ENCODE measurements at places on chromosomes 7 and 10. TPM values are rescaled to one million over a fixed set of nuclear protein-coding genes. Genes with fewer than 3 reads are reported as not detected.

DNA sequence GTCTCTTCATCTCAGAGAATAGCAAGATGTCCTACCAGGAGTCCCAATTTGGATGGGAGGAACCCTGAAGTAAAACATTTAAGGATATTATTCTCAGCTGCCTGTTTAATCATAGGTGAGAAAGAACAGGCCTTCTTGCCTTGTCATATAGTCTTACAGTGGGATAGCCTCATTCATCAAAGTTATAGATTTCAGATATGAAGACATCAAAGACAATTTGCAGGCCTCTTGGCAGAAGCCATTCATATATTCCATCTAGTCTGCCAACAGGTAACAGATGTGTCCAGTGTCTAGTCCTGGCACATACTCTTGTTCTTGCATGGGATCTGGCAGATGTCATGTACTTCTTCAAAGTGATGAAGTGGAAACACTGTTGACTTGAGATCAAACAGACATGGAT, 601.3 kb upstream of the GHITM start:
- no peaks in the 10 kb centered on the region for H3K36me3 ChIP-seq
- no peak overlapping the region for H3K27ac ChIP-seq
- no peak overlapping the region for H3K4me3 ChIP-seq
- H3K27me3 ChIP-seq, result no peaks in the 10 kb centered on the region
- no peaks in the 10 kb centered on the region for H3K4me1 ChIP-seq

CRYGN gene
- total RNA-seq, result not detected

DNA sequence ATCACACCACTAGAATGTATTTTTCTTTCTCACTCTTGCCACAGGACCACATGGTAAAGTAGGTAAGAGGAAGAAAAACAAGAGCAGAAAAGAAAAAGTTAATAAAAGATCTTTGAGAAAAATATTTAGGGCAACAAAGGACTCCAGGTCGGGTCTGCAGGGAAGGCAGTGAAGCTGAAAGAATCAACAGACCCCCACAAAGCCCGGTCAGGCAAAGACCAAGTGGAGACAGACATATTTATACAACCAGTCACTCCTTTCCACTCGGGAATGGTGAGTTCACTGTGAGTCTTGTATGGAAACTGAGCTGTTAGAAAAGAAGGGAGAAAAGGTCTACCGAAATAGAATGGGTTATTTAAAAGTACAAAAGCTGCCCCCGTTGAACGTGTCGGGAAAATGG, 28.0 kb downstream of the RSU1 start:
- H3K36me3 ChIP-seq, result peaks cover 1% of the 10 kb centered on the region
- no peak overlapping the region for H3K27ac ChIP-seq
- no peaks in the 10 kb centered on the region for H3K27me3 ChIP-seq
- H3K4me3 ChIP-seq, result no peak overlapping the region
- no peak for DNase-seq

DNA sequence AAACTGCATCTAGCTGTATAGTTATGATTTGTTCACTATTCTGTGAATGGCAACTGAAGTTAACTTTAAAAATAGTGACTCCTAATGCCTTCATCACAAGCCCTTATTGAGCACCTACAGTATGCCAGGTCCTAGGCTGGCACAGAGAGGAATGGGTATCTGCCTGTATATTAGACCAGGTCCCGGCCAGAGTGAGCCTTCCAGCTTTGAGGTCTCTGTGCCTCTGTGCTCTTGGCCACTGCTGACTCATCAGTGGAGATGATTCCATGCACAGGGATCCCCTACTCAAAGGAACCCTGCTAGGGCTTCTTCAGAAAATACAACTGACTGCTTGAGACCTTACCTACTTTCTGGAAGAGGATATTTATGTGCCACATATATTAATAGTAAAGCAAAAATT, 118.4 kb downstream of the GFRA1 start:
- no peaks in the 10 kb centered on the region for H3K4me1 ChIP-seq
- no peaks in the 10 kb centered on the region for H3K27me3 ChIP-seq
- H3K36me3 ChIP-seq, result no peaks in the 10 kb centered on the region
- no peak overlapping the region for H3K27ac ChIP-seq
- no peak overlapping the region for H3K4me3 ChIP-seq
- no peak for DNase-seq

FBXO24 gene
- total RNA-seq, result 0.54 TPM

GRCh38 chr10:114821293-114821914, at the start of gene FHIP2A:
FHIP2A (plus strand) TSS chr10:114821780; CDS start chr10:114822079, 299 bp downstream.
- peak; percentile 66 for DNase-seq
- peak within 1 kb of the TSS; percentile 97 for H3K4me3 ChIP-seq
- peaks cover 5% of the 10 kb centered on the region for H3K4me1 ChIP-seq
- no peaks in the 10 kb centered on the region for H3K27me3 ChIP-seq
- no peaks in the 10 kb centered on the region for H3K36me3 ChIP-seq
- H3K27ac ChIP-seq, result peak within 1 kb of the TSS; percentile 99

- H3K36me3 ChIP-seq, result no peaks in the 10 kb centered on the region
- no peaks in the 10 kb centered on the region for H3K27me3 ChIP-seq
- H3K27ac ChIP-seq, result no peak overlapping the region
- H3K4me1 ChIP-seq, result peaks cover 2% of the 10 kb centered on the region
- H3K4me3 ChIP-seq, result no peak overlapping the region
- no peak for DNase-seq
Observed at GRCh38 chr7:111405621-111406020, 156.7 kb downstream of the IMMP2L start.

- H3K27ac ChIP-seq, result no peak overlapping the region
- H3K36me3 ChIP-seq, result peaks cover 6% of the 10 kb centered on the region
- DNase-seq, result no peak
- no peak overlapping the region for H3K4me3 ChIP-seq
- no peaks in the 10 kb centered on the region for H3K27me3 ChIP-seq
Observed at GRCh38 chr7:155300641-155301452, 3.2 kb downstream of the INSIG1 start.

AZGP1 gene
- total RNA-seq, result not detected

- H3K27ac ChIP-seq, result no peak overlapping the region
- no peaks in the 10 kb centered on the region for H3K36me3 ChIP-seq
- H3K27me3 ChIP-seq, result no peaks in the 10 kb centered on the region
- DNase-seq, result no peak
- no peak overlapping the region for H3K4me3 ChIP-seq
Observed at GRCh38 chr7:4265066-4265465, 417.0 kb upstream of the FOXK1 start.

GARIN1A gene
- total RNA-seq, result 0.18 TPM

DNA sequence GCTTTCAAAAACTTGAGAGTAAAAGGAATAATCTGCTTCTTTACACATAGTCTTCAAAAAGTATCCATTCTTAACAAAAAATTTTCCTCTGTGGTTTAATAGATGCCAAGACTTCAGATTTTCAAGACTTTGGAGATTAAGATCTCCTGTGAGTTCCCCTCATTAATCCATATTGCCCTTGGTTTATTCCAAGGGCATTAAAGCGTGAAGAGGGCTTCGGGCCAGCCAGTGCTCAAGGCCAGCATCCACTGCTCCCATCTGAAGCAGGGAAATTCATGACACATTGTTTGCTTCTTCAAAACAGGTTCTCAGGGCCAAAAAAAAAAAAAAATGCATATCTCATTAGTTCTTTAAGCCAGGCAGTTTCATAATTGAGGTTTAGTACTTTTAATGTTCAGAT, 137.3 kb upstream of the RHOBTB1 start:
- no peak overlapping the region for H3K27ac ChIP-seq
- H3K36me3 ChIP-seq, result no peaks in the 10 kb centered on the region
- no peak for DNase-seq

- no peak for DNase-seq
- H3K4me3 ChIP-seq, result no peak overlapping the region
- no peaks in the 10 kb centered on the region for H3K36me3 ChIP-seq
- no peaks in the 10 kb centered on the region for H3K27me3 ChIP-seq
- H3K27ac ChIP-seq, result no peak overlapping the region
- H3K4me1 ChIP-seq, result no peaks in the 10 kb centered on the region
Observed at GRCh38 chr7:145360511-145361100, 524.8 kb upstream of the TPK1 start.

DNA sequence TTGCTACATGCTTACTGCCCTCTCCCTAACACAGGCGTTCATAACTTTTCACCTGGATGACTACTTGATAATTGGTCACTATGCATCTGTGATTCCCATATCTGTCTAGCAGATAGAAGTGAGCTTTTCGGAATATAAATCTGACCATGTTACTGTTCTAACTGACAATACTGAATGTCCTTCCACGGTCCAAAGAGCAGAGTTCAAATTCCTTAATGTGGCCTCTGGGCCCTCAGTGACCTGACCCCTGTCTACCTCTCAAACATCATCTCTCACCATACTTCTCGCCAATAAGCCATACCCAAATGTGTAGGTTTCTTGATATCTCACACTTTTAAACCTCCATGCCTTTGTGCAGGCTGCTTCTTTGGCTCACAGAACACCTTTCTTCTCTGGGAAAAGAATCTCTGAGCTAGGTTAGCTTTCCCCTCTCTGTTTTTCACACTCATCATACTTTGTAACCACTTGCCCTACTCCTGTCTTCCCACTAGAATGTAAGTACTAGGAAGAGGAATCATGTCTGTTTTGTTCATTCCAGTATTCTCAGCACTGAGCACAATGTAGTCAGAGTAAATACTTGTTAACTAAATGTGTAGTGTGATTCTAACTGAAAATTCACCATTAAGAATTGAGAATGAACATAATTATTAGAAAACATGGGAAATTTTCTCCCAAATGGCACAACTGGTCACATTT, 39.2 kb upstream of the LRRC17 start:
- no peak for DNase-seq
- peak overlapping the region; percentile 92 for H3K27ac ChIP-seq
- H3K36me3 ChIP-seq, result no peaks in the 10 kb centered on the region
- H3K4me3 ChIP-seq, result no peak overlapping the region

DNA sequence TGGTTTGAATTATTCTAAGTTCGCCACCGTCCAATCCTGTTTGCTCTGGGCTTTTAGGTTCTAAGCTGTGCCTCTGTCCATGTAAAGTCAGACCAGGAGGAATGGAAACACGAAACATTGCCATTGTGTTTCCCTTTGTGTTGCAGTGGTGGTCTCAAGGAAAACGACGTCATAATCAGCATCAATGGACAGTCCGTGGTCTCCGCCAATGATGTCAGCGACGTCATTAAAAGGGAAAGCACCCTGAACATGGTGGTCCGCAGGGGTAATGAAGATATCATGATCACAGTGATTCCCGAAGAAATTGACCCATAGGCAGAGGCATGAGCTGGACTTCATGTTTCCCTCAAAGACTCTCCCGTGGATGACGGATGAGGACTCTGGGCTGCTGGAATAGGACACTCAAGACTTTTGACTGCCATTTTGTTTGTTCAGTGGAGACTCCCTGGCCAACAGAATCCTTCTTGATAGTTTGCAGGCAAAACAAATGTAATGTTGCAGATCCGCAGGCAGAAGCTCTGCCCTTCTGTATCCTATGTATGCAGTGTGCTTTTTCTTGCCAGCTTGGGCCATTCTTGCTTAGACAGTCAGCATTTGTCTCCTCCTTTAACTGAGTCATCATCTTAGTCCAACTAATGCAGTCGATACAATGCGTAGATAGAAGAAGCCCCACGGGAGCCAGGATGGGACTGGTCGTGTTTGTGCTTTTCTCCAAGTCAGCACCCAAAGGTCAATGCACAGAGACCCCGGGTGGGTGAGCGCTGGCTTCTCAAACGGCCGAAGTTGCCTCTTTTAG, 46.3 kb upstream of the DMBT1 start:
- peak; percentile 55 for DNase-seq
- H3K4me1 ChIP-seq, result no peaks in the 10 kb centered on the region
- H3K36me3 ChIP-seq, result peaks cover 27% of the 10 kb centered on the region
- H3K27ac ChIP-seq, result no peak overlapping the region

DNA sequence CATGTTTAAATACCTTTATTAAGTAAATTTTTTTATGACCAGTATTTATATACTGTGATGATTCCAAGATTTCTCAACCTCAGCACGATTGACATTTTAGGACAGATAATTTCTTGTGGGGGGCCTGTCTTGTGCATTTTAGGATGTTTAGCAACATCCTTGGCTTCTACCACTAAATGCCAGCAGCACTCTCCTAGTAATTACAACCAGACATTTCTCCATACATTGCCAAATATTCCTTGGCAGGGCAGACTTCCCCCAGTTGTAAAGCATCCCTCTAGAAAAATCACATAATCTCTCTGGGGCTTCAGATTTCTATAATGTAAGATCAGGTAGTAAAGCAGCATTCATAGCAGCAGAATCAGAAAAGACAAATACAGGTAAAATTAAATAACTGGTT, 7.8 kb upstream of the LIPM start:
- H3K36me3 ChIP-seq, result no peaks in the 10 kb centered on the region
- DNase-seq, result no peak
- no peak overlapping the region for H3K27ac ChIP-seq
- peaks cover 6% of the 10 kb centered on the region for H3K27me3 ChIP-seq

DNA sequence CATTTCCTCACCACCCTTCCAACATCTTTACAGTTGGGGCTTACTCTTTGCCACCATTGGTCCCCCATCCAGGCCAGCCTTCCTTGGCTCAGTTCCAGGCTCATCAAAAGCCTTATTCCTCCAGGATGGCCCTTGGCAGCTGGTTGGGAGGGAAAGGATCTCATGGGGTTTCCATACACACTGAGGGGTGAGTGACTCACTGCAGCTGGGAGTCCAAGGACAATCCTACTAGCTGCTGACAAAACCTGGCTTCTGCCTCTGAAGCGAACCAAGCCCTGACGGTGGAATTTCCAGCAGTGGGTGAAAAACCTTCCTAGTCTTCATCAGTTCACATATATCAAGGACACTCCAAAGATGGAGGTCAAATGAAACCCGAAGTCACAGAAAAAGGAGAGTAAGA, 22.9 kb downstream of the CRHR2 start:
- H3K4me3 ChIP-seq, result no peak overlapping the region
- H3K4me1 ChIP-seq, result no peaks in the 10 kb centered on the region
- peaks cover 22% of the 10 kb centered on the region for H3K27me3 ChIP-seq
- peak; percentile 8 for DNase-seq
- H3K36me3 ChIP-seq, result no peaks in the 10 kb centered on the region

GRCh38 chr7:140060243-140060630, 2.5 kb downstream of the PARP12 start:
- H3K27me3 ChIP-seq, result no peaks in the 10 kb centered on the region
- H3K36me3 ChIP-seq, result no peaks in the 10 kb centered on the region
- H3K4me1 ChIP-seq, result peaks cover 21% of the 10 kb centered on the region
- H3K27ac ChIP-seq, result no peak overlapping the region
- no peak for DNase-seq

MBL2 gene
- not detected for total RNA-seq

GRCh38 chr7:52009181-52009580, 692.6 kb upstream of the COBL start:
- no peak for DNase-seq
- H3K4me3 ChIP-seq, result no peak overlapping the region
- no peaks in the 10 kb centered on the region for H3K27me3 ChIP-seq
- no peaks in the 10 kb centered on the region for H3K4me1 ChIP-seq

DNA sequence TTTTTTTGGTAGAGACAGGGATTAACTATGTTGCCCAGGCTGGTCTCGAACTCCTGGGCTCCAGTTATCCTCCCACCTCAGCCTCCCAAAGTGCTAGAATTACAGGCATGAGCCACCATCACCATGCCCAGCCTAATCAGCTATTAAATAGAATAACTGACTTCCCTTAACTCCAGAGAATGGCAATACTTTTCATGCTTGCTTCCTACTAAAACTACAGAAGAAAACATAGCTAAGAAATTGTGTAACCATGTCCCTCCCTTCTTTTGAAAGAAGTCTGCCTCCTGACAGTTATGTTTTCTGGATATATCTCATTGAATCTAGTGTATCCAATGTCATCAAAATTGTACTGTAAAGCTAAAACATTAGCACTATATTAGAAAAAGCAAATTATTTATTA, 95.6 kb downstream of the KMT2C start:
- H3K4me3 ChIP-seq, result no peak overlapping the region
- no peak for DNase-seq
- no peaks in the 10 kb centered on the region for H3K27me3 ChIP-seq
- peaks cover 2% of the 10 kb centered on the region for H3K4me1 ChIP-seq
- no peak overlapping the region for H3K27ac ChIP-seq
- no peaks in the 10 kb centered on the region for H3K36me3 ChIP-seq

Measured in IMR-90 (cell line).